ENCODE measurements at places on chromosomes 3 and 15.

DNA sequence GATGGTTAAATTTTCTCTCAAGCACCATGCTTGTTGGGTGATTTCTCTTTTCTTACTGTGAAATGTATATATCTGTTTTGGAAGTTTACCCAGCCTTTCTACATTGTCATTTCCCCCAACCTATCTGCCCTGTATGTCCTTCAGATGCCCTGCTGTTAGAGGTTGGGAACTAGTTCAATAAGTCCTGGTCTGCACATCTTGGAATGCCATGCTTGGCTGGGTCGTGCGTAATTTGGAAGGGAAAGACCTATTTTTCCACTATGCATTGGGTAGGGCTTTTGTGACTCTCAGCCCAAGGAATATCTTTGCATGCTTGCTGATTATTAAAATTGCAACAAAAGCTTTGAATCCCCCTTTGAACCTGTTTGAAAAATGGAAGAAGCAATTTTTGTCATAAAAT lies 63.8 kb downstream of the TRIM71 start:
- no peak for DNase-seq

DNA sequence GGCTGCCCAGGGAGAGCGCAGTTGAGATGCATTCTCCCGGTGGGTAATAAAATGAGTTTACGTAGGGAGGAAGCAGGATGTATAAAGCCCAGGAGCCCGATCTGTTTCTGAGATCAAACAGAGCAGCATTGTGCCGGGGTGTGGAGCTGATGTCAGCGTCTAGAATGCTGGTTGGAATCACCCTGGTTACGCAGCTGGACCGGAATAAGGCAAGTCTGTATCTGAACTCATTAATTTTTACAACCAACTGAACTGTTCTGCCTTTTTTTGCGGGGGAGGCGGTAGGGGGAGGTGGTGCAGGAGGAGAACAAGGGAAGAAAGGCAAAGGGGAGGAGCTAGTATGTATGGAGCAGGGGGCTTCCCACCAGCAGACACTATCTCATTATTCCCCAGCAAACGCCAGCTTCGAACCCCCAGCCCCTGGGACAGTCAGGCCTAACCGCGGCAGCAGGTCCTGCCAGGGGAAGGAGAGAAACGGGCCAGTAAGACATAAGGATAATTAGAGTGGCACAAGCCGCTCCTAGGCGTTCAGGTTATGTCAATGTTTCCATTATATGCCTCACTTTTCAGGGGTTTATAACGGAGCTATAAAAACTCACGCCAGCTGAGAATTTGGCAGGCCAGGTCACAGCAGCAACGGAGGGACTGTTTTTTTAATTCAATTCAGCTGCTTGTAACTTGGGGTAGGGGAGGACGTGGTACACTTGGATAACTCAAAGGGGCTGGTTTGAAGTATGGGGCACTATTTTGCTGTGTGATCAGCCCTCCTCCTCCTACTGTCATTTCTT lies 175.3 kb upstream of the HES1 start:
- no peak for DNase-seq

- no peak for DNase-seq
Observed at GRCh38 chr15:92733090-92733933, 77.7 kb upstream of the FAM174B start.

- peak; percentile 11 for DNase-seq
Observed at GRCh38 chr3:114519415-114519814, 225.6 kb downstream of the TIGIT start.

DNA sequence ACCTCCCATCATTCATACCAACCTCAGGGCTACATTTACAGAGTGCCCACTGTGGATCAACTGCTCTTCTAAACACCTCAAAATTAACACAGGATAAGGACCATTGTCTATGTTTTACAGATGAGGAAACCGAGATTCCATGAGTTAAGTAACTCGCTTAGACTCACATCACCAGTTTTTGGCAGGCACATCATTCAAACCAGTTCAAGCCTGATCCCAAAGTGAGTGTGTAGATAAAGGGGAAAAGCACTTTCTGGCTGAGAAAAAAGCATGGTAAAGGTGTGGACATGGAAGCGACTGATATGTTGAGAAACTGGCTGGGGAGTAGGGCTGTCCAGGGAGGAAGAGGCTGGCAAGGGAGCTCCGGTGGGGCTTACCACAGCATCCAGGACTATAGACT lies 193.7 kb upstream of the RORA start:
- DNase-seq: no peak

DNA sequence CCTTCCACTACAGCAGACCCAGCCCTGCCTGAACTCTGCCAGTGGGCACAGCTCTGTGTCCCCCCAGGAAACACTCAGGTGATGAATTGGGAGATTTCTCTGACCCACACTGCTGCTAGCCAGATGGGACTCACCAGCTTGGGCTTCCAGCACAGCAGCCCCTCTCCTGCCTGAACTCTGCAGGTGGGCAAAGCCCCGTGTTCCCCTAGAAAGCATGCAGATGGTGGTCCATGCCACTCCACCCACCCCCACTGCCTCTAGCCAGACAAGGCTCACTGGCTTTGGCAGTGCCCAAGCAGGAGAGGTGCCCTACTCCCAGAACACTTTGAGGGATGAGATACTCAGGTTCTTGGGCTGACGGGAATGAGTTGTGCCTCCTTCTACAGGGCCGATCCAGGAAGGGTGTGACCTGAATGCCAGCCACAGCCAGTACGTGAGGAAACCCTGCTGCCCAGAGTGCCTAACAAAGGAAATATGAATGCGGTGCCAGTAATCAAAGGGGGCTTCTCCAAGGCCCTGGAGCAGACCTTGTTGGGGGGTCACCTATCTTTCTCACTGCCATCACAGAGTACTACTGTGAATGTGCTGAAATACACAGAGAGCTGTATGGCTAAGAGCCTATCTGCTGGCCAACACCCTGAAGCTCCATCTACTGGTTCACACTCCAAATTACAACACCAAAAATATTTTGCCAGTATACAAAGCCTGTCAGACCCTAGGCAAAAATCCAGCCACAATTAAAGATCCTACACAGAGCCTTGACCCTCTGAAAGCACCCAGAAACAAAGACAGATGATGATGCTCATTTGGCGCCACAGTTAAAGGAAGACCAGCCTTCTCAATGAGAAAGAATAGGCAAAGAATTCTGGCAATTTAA lies 61.9 kb downstream of the BTLA start:
- DNase-seq: peak; percentile 40

DNA sequence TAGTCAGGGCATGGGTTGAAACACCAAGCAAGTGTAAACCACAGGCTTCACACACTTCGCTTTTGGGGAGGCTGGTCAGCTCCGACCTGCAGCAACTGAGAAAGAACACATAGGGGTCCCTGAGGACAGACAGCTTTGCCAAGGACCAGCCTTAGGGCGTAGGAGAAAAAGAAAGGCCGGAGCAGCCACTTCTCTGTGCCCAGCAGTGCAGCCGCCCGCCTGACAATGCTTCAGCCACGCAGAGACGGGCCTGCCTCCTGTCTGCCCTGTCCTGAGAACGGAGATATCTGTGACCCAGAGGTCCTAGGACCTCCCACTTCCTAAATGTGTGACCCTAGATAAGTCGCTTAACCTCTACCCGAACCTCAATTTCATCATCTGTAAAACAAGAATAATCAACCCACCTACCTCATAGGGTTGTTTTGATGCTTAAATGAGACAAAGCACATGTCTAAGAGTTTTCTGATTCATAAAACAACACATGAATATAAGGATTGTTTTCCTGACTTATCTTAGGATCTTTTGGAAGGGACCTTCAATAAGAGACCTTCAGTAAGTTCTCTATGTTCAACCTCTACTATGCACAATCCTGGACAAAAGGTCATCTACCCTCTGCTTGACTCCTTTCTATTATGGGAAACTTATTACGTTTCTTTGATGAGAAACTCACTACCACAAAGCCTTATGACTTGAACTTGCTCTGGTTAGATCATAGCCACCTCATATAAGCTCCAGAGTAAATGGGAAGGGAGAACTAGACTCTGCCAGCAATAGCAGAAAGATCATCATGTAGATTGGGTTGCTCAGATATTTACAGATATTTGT lies 32.9 kb upstream of the RFTN1 start:
- no peak for DNase-seq

- DNase-seq: no peak
Observed at GRCh38 chr15:82113106-82113715, 67.4 kb upstream of the MEX3B start.

DNA sequence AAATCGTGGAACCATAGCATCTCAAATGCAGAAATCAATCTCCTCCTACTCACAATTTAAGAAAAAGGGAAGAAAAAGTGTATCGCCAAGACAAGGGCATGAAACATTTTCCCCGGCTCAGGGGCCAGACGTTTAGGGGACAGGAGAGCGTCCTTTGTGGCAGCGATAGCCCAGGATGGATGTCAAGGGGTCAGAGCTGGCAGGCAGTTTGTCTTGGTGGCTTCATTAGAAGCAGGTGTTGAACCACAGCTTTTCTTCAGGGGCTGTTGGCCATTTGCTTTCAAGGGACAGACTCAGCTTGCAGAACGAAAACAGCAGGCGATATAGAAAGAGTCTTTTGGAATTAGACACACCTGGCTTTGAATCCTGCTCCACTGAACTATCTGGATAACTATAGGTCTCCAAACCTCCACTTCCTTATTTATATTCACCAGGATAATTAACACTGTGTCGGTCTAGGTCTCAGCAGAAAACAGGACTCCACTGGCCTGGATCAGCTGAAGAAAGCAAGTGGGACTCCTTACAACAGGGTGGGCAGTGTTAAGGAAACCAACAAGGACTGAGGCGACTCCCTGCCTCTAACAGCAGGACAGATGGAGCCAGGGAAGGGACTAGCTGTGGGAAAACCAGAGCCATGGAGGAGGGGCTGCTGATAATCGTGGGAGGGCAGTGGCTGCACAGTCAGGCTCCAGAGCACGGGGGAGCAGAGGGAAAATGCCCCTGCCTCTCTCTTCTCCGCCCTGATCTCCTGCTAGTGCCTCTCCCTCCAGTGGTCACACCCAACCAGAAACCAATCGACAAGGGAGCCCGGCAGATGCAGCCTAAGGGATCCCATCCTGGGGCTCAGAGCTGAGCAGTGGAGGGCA lies 123.6 kb downstream of the LIPC start:
- DNase-seq: no peak

DNA sequence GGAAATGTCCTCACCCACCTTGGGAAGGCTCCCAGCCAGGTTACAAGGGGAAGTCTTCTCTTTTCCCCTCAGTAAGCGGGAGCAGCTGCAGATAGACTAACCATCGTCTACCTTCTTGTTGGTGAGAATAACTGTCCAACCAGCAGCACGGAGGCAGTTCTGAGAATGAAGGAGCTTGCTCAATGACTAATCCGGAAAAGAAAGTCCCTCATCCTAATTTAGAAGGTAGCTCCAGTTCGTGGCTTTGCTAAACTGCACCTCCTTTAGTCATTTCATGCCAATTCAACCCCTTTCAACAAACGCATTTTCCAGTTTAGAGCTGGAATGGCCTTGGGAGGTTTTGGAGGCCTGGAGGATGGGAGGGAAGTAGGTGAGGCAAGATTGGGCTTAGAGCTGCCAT lies 527.4 kb upstream of the PROK2 start:
- no peak for DNase-seq

DNA sequence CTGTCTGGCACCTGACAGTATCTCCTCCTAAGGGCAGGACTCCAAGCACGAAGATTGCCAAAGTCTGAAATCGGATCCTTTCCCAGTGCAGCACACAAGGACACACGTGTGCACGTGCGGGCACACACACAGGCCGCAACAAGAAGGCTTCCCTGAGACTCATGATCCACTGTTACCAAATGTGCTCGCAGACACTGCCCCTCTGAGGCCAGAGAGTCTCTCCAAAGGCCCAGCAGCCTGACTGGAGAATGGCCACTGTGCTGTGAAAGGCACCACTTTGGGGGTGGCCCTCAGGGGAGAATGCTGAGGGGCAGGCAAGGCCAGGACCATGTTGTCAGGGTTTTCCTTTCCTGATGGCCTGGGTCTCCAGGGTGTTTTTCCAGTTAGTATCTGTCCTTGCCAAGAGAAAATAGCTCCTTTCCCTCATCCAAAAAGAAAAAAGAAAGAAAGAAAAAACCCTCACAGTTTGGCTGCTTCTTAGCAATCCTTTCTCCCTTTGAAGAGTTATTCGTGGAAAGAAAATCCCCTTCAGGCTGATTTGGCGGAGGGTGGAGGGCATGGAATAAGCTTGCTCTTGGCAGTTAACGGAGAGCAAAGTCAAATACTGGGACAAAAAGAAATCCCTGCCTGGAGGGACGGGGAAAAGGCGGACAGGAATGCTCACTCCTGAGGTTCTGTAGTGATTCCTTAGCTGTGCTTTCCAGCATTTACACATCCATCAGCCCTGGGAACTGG lies 112.2 kb upstream of the ETV5 start:
- peak; percentile 55 for DNase-seq

GRCh38 chr15:94667109-94667508 lies 435.7 kb downstream of the MCTP2 start:
- no peak for DNase-seq

GRCh38 chr3:94301366-94301765 lies 238.5 kb downstream of the NSUN3 start:
- DNase-seq: no peak

- no peak for DNase-seq
Observed at GRCh38 chr3:52053307-52054304, 2.8 kb downstream of the DUSP7 start.

- no peak for DNase-seq
Observed at GRCh38 chr3:145902166-145902565, 258.8 kb downstream of the PLOD2 start.

DNA sequence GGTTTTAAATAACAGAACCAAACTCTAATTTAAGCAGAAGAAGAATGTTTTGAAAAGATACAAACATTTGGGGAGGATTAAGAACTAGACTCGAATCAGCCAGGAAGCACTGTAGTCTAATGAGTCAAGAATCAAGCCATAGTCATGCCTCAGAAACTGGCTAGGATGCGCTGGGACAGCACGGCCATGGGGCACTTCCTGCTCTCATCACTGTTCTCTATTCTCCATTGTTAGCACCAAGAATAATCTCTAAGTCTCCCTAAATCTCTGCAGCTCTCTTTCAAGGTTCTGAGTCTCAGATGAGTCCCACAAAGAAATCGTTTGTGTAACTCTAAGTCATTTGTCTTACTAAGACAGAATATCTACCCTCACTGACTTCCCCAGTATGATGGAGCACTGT lies 399.0 kb upstream of the KCNMB2 start:
- DNase-seq: no peak

GRCh38 chr3:68142441-68142840 lies 488.0 kb upstream of the SUCLG2 start:
- no peak for DNase-seq
